Activated T-cell treated with anti-CD3 and anti-CD28 coated beads, Interleukin-2, amount 50 U/mL, for 1 hour (primary cell): ENCODE measurements at places on chromosomes 13 and 19.

DNA sequence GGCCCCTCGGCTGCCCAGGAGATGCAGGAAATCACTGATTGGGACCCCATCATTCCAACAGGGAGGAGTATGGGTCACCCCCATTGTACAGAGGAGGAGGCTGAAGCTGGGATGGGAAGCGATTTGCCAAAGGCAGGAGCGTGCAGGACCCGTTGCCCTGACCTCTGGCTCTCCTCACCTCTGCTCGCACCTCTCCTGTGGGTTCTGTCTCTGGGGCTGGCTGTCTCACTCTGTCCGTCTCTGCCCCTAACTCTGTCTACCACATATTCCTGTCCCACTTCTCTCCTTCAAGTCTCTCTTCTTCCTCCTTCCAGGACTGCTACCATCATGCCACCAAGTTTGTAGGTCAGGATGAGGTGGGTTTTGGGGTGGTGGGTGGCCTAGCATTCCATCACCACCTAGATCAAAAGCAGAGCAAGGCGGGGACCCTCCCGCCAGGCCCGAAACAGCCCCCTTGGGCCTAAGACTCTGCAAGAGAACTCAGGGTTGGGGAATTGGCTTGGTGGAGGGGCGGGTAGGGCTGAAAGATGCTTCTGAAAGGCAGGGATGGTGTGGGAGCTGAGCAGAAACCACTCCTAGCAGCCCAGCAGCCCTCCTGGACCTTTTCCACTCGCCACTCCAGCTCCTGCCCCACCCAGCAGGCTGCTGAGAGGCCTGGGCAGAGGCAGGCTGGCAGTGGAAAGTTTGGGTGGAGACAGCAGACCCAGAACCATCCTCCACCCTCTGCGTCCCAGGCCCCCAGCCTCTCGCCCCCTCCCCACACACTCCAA, 1.0 kb upstream of the LGALS7 start:
- DNase-seq: no peak

DNA sequence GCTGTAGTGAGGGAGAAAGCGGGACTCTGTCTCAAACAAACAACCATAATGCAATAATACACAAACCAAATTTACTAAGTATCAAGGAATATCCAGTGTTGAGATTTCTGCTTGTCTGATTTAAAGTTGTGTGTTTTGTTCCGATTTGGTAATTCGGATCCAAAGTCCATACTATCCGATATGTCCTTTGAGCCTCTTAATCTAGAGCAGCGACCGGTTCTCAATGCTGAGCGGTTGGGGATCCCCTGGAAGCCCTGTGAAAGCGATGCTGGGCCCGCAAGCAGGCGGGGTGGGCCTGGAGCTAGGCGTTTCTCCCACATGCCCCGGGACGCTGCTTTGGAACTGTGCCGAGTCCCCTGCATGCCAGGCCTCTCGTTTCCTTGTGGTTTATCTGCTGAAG, 20.2 kb downstream of the C19orf44 start:
- DNase-seq: no peak

- DNase-seq: no peak
Measured at GRCh38 chr19:45676851-45677263, 8.8 kb downstream of the GIPR start.

- DNase-seq: no peak
Measured at GRCh38 chr13:101026736-101027398, 352.3 kb upstream of the TMTC4 start.

DNA sequence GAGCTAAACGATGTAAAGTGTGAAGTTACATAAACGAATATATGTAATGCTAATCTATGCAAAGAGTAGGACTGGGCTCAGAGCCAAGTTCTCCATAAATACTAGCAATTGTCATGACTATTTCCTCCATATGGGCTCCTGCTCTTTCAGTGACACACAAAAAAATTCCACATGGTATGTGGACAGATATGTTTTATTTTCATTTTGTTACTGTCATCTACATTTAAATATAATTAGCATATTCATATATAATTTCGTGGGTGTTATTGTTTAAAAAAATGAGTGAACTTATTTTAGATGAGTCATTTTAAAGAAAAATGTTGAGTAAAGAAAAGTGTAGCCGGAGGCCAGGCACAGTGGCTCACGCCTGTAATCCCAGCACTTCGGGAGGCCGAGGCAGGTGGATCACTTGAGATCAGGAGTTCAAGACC, 5.0 kb upstream of the IGSF23 start:
- no peak for DNase-seq

- DNase-seq: no peak
Measured at GRCh38 chr13:94291631-94292322, 187.7 kb downstream of the DCT start.

GRCh38 chr13:58573743-58574142, 942.2 kb downstream of the PCDH17 start:
- no peak for DNase-seq

GRCh38 chr19:44912854-44913253, 1.6 kb upstream of the APOC1 start:
- no peak for DNase-seq

DNA sequence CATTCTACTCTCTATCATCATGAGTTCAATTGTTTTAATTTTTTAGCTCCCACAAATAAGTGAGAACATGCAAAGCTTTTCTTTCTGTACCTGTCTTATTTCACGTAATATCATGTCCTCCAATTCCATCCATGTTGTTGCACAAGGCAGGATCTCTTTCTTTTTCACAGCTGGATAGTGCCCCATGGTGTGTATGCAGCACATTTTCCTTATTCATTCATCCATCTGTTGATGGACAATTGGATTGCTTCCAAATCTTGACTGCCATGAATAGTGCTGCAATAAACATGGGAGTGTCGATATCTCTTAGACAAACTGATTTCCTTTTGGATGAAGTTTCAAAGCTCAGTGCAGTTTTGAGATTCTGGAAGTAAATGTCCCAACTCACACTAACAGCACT, 326.9 kb downstream of the FGF9 start:
- no peak for DNase-seq

DNA sequence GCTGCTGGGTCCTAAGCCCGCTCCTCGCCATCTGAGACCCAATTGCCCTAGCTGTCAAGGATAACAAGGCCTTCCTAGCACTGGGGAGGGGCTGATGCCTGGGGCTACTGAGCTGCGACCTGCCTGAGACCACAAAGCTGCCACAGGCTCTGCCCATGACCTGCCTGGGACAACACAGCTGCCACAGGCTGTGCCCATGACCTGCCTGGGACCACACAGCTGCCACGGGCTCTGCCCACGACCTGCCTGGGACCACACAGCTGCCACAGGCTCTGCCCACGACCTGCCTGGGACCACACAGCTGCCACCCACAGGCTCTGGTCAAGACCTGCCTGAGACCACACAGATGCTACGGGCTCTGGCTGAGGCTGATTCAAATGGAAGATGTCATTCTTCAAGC, 54.8 kb downstream of the EPS15L1 start:
- DNase-seq: no peak
